ENCODE measurements at places on chromosomes 12 and 14.

DNA sequence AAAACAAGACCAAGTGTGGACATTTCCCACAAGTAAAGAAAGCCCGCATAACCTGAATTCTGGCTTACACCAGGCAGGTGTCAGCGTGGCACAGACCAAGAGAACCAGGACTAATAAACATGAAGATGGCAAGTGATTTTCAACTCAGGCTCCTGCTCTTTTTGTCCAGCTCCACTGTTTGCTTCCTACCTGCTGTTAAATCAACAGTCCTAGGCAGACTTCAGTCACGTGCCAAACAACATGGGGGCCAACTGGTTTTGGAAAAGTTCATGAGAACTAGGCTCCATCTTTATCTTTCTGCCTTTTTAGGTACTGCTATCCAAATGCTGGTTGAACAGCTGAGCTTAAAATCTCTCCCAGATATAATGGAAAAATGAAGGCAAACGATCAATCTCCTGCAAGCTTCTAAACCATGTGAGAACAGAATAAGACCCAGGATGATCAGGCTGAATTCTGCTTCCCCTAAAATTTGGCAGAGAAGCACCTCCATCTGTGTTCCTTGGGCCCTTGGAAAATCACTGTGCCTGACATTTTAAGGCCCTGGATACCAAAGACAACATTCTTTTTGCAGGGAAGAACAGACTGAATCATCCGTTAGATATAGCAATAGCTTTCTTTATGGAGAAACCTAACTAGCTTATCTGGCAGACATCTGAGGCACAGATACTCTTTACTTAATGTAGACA lies 215.6 kb upstream of the USP15 start:
- no peak for DNase-seq

DNA sequence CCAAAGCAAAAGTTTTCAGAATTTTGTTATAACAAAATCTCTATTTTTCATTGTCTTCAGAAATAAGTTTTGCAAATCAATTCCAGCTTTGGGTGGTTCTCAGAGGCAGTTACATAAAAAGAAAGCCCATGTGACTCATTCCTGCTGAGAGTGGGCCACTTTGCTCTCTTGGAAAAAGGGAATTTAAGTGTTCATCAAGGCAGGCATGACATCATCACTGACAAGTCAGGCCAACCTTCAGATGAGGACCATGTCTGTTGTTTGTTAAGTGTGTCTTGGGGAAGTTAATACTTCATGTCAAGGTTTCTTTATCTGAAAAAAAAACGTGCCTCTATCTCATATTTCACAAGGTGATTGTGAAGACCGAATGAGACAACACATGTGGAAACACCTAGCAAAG lies 519.8 kb upstream of the TMPO start:
- DNase-seq = no peak

DNA sequence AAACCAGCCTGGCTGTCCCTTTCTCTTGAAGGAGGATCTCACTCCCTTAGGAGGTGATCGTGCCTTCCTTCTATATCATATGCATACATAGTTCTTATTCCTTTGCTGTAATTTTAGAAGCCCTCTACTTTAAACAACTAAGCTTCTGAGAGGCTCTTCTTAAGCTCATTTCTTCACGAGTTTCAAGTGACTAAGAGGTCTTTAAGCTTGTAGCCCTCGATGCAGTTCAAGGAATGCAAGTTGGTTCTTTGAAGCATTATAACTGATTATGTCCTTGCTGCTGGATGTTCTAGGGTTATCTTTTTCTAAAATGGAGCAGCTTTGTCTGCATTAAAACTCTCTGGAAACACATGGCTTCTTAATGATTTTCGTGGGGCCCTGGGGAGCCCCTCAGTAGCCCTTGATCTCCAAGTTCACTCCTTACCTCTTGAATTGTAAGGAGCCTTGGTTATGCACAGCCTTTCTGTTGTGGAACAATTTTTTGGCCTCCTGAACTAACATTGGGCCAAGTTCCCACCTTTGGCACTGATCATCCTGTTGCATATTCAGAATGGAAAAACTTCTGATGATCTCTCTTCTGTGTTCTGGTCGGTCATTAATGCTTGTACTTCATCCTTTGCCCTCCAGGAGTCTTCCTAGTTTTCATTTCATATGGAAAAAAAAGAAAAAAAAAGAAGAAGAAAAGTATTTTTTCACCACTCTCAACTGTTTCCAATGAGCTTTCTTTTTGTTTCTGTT lies 12.6 kb downstream of the RASSF8 start:
- no peak for DNase-seq

DNA sequence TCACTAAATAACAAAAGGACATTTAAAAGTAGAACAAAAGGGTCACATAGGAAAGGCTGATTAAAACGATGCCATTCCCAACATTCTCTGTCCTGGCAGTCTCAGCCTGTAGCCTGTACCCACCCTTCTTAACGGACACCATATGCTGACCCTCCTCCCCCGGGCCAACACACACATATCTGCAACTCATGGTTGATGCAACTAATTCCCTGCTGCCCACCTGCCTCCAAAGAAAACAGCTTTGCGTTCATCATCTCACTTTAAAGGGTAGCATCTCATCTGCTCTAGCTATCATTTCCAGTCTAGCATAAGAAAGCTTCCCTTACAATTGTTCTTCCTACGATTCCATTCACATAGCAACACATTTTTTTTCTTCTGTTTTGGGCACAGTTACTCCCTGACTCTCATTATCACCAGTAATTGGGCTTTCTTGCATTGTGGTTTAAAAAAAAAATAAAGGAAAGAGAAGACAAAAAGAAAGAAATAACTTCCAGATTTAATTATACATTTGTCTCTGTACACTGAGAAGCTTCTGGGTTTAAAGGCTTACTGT lies 92.9 kb downstream of the KCNC2 start:
- DNase-seq = no peak

GRCh38 chr14:56933446-56933845 lies 123.2 kb upstream of the OTX2 start:
- DNase-seq = no peak
